ENCODE measurements at places on chromosomes 13 and 19. TPM values are rescaled to one million over a fixed set of nuclear protein-coding genes. Genes with fewer than 3 reads are reported as not detected.

GRCh38 chr19:41308450-41309179 is 1.4 kb upstream of the CCDC97 start:
- ATAC-seq = peak; percentile 35

GRCh38 chr13:23763318-23763717 is 125.9 kb downstream of the MIPEP start:
- peak; percentile 27 for ATAC-seq

F2RL3 gene
- total RNA-seq = 0.36 TPM

ZNF649 gene
- total RNA-seq = 26.5 TPM

DNA sequence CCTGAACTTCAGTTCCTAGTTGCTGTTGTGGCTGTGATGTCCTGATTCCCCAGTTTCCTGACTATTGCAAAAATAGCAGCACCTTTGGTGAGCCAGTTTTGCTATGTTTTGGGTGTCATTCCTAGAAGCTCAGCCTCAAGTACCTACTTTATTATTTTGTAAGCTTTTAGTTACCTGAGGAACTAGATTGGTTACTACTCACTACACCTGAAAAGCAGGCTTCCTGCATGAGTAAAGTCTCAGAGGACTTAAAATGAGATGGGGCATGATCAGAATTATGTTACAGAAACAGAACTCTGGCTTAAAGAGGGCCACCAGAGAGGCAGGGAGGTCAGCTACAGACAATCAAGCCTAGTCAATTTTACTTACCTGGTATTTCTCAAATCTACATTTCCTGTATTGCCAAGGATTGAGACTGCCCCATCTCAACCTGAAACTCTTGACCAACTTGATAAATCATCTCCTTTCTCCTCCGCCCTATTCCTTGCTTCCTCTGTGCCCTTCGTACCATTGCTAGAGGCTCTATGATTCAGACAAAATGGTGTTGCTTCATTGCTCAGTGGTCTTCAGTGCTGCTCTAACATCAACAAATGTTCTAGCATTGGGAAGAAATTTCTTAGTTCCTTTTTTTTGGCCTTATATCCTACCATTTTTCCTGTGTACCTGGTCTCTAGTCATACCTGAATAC is 58.9 kb downstream of the RAP2A start:
- ATAC-seq = no peak

All from motor neuron (in vitro differentiated cells).